ENCODE measurements at places on chromosomes 4 and X.
A peak's percentile ranks its signal among the peaks of the same experiment; 100 is the strongest.

GRCh38 chrX:103607364-103608305, at the start of gene TCEAL3:
Gene TCEAL3, plus strand, starts transcription at chrX:103607963. Its CDS starts 1,102 bp downstream, at chrX:103609065.
- DNase-seq, result peak; percentile 33

DNA sequence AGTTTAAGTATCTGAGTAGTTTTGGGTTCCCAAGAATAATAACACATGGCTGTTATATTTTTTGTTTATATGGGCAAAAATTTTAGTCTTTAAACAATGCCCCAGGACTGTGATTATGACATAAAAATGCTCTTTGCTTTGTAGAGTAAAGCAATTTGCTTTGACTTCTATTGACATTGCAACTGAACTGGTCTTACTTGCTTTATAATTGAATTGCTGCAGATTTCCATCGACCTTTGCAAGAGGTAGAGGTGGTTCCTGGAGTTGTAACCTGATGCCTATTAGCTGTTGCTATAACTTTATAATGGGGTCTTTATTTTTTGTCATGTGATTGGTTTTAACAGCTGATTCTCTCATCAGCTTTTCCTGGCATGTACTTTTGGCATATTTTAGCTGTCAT, 302.9 kb downstream of the ARHGAP10 start:
- no peak for DNase-seq

GRCh38 chrX:1322393-1322792, 14.2 kb upstream of the IL3RA start:
- DNase-seq, result no peak

DNA sequence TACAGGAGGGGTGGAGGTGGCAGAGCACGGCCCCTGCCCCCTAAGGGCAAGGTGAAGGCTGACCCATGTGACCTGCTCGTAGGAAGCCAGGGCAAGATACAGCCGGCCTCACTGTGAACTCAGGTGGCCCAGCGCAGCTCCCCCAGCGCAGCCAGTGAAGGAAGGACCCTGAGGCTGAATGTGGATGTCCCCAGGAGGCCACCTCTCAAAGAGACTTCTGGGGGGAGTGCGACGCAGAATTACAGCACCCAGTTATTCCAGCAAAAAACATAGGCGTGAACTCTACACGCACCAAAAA, 52.6 kb downstream of the ZFYVE28 start:
- no peak for DNase-seq

DNA sequence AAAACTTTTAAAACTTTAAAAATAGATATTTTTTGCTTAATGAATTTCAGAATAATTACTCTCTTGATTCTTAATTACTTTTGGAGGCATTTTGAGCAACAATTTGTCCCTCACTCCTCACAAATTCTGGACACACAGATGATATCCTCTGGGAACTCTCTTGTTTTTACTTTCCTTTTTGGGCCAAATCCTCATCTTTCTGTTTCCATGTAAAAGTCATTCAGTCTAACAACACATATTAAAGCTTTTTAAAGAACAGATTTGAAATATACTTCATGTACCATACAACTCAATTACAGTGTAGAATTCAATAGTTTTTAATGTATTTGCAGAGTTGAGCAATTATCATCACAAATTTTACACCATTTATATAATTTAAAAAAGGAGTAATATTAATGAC, 983.1 kb downstream of the STIM2 start:
- DNase-seq, result no peak

DNA sequence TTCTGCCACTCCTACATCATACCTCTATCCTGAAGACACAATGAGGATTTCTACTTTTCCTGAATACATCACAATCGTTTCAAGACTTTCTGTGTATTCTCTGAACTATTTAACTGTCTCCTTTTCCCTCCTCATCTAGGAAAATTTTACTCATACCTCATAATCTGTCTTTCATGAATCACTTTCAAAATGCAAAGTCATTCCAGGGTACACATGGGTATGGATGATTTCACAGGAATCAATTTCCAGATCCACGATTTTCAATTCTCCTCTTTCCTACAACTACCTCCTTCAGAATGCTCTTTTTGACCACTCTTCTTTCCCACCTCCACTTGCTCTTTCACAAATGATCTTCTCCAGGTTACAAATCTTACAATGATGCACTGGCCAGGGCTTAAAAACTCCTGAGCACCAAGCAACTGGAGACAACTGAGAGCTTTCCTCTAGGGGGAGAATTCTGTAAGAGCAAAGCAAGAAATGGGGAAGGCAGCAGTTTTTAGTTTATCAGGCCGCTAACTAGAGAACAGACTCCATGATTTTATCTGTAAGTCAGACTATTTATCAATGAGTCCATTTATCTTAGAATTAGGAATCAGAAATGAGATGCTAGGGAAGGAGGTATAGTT, 116.4 kb downstream of the PPP3CA start:
- no peak for DNase-seq

GRCh38 chr4:99324979-99325378, 3.8 kb upstream of the ADH1B start:
- no peak for DNase-seq

- no peak for DNase-seq
Measured at GRCh38 chr4:153620352-153620751, 63.7 kb upstream of the TLR2 start.

- peak; percentile 58 for DNase-seq
Measured at GRCh38 chr4:139651282-139652194, 14.1 kb upstream of the MGST2 start.

- no peak for DNase-seq
Measured at GRCh38 chr4:68773699-68774098, 42.1 kb upstream of the UGT2B10 start.

GRCh38 chrX:151771726-151772125, 37.2 kb downstream of the CNGA2 start:
- DNase-seq, result no peak

- no peak for DNase-seq
Measured at GRCh38 chr4:17204908-17205307, 306.5 kb upstream of the LDB2 start.

DNA sequence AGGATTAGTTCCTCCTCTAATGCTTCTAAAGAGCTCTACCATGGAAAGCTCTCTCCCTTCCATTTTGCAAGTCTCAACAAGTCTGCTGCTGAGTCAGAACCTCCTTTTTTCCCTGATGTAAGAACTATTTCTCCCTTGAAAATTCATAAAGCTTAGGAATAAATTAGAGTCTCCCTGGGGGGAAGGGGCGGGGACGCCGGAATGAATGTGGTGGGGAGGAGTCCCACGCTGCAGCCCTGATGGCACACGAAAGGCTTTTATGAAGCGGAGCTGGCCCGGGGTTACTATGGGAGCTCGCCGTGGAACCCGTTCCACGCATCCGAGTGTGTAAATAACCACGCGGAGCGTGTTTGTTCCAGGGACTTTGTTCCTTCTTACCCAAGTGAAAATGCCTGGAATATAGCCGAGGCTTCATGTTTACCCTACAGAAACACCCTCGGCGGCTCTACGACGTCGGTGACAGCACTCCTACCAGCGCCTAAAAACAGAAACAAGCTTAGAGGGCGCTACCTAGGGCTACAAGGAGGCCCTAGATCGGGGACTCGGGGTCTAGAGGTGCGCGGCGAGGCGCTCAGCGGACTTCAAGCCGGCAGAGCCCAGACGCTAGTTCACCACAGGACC, 923 bp upstream of the CPEB2 start:
- peak; percentile 47 for DNase-seq

DNA sequence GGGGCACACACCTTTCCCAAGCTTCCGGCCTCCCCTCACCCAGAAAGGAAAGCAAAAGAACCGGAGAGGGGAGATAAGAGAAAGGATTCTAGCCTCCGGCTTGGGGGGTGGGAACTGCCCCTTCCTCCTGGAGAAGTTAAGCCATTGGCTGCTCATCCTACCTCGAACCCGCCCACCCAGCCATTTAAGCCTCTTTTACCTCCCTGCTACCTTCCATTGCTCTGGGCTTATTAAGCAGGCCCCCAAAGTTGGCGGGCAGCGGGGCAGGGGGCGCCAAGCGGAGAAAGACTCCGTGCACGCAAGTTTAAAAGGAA, 2.3 kb downstream of the MAML3 start:
- DNase-seq, result peak; percentile 38

Data from GM10248 (cell line).